ENCODE measurements at places on chromosomes 13 and 19.
A peak's percentile ranks its signal among the peaks of the same experiment; 100 is the strongest.

- no peak for DNase-seq
These were observed 32.9 kb upstream of the SLC7A9 start for GRCh38 chr19:32902448-32902847.

DNA sequence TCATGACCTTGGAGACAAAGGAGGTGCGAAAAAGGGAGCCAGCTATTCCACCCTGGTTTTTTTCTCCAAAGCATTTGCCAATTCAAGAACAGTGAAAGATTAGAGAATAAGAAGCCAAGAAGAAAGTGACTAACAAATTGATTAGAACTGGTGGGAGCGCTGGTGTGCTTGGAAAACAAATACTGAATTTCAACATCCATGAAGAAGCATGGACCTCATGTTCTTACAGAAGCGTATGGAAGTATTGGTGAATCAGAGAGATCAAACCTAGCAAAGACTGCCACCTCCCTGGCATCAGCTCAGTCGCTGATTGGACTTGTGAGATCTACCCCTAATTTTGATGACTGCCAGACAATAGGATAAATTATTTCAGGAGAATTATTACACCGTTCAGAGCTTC is 195.3 kb downstream of the ITGBL1 start:
- no peak for DNase-seq

DNA sequence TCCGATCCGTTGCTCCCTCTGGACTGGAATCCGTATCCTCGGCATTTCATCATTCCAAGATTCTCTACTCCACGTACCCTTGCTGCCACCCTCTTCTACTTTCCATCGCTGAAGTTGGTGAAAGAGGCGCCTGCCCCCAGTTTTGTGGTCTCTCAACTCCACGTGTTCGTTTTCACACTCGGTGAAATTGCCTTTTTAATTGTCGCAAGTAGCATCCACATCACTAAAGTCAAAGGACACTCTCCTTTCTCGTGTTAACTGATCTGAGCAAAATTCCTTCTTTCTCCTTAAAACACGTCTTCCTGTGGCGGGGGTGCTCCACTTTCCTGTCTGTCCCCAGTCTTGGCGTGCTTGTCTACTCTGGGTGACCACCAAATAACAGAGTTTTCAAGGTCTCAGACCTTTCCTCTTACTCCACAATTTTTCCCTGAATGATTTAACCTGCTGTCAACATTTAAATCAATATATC is 1.1 kb upstream of the TMTC4 start:
- no peak for DNase-seq

GRCh38 chr19:34127684-34128189 is 44.6 kb upstream of the LSM14A start:
- DNase-seq, result no peak

DNA sequence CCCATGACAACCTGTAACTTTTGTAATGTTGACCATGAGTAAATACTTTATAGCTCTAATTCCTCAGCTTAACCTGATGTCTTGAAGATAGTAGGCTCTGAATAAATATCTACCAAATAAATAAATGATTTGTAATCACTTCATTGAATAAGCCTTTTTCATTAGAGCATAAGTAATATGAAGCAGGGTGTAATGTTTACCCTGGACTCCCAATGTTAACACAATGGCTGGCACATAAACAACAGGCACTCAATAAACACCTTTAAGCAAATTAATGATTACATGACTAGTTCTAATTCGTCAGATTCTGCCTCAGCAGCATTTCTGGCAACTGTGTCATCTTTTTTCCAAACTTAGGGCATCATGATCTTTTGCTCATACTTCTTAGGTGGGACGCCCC is 396.3 kb downstream of the LIG4 start:
- no peak for DNase-seq

DNA sequence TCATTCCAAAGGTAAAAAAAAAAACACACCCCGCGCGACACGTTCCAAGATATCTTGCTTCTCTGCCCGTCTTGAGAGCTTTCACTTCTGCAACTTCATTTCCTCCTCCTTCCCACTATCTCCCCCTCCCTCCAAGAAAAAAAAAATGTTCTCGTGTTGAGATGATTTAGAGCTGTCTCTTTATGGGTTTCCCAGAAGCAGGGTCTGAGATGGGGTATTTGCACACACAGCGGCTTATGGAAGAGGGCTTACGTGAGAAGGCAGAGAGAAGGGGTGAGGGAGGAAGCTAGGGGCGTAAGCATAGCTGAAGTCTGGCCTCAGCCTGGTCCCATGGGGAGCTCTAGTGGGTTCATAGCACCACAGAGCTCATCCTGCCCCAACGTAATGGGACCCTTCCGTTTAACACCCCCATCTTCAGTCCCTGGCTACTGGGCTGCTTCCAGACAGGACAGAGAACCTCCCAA is 31.3 kb upstream of the USE1 start:
- no peak for DNase-seq

DNA sequence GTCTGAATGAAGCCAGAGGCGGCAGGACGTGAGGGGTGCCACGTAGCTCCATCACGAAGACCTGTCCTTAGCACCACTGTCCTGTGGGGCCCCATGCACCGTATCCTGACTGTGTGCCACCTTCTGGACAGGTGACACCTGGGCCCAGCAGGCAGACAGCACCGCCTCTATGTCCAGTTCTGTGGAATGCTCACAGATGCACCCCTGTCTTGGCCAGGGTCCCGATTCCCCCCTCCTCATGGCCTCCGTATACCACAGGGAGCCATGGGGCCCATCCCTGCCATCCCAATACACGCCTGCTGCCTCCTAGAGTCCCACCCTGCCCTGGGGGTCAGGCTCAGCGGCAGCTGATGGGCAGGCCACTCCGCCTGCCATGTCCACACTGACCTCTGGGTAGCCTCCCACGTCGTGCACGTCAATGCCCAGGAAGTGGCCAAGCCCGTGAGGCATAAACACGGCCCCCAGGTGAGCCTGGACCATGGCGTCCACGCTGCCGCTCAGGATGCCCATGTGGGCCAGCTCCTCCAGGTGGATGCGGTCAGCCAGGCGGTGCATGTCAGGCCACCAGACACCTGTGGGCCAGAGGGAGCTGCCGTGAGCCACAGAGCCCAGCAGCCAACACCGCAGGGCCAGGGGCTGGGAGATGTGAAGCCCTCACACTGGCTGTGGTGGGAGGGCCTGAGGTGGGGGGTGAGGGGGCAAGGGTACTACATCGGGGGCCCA is 17.6 kb downstream of the CEBPG start:
- no peak for DNase-seq

- DNase-seq, result no peak
These were observed 1440.3 kb downstream of the PCDH9 start for GRCh38 chr13:65789815-65790214.

DNA sequence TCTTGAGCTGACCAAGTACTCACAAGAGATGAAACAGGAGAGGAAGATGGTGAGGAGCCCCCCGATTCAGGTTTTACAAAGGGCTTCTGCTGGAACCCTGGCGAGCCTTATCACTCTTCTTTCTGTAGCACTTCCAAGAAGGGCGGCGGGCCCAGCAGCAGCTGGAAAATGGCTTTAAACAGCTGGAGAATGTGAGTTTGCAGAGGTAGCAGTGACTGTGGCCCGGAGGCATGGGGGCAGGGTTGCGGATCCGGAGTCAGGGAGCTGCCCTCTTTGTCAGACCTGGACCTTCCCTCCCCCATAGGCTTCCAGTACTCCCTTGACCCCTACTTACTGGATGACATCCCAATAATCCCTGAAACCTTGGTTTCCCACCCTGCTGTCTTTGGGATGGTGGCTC is 3.6 kb downstream of the TRIP10 start:
- no peak for DNase-seq

- no peak for DNase-seq
These were observed 5.1 kb upstream of the TSHZ3 start for GRCh38 chr19:31354316-31354715.

DNA sequence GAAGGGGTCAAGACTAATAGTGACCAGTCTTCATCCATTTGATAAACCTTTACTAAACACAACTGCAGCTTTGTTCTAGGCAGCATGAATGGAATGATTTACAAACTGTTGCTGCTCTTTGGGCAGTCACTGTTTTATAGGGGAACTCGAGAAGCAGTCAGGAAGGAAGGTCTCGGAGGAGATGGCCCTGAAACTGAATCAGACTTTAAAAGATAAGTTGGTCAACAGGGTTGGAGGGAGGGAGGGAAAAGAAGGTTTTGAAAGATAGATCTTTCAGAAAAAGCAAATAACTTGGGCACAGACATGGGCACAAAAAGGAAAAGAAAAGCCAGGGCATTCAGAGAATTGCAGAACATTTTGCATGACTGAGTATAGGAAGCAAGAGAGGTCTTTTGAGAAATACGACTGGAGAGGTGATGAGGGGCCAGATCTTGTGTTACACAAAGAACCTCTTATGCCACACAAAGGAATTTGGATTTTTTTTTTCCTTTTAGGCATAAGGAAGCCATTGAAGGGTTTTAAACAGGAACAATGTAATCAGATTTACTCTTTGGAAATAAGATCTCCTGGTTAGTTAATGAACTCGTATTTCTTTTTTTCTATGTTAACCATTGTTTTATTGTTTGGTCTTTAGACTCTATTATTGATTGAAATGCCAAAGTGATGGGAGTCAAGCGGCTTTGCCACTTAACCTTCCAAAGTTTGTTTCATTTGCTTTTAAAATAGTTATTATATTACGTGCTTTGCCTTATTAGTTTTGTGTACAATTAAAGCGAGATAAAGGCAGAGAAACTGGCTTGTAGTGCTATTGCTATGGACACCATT is 37.5 kb upstream of the SACS start:
- DNase-seq, result no peak

DNA sequence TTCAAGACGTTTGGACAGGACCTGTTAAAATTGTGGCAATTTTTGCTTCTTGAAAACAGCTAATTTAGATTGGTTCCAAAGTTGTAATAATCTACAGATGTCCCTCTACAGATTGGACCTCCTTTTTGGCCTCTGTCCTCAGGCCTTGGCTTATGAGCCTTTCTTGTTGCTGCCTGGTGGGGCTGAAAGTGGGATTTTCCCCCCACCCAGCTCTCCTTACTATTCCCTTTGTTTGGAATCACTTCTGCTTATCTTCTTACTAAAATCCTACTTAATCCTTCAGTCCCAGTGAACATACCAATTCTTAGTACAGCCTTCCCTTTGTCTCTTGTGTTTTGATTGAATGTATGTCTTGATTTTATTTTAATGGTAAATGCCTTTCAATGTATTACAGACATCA is 63.5 kb upstream of the TEX29 start:
- DNase-seq, result no peak

GRCh38 chr19:41939861-41940730 is 11.8 kb upstream of the ERFL start:
- DNase-seq, result no peak

DNA sequence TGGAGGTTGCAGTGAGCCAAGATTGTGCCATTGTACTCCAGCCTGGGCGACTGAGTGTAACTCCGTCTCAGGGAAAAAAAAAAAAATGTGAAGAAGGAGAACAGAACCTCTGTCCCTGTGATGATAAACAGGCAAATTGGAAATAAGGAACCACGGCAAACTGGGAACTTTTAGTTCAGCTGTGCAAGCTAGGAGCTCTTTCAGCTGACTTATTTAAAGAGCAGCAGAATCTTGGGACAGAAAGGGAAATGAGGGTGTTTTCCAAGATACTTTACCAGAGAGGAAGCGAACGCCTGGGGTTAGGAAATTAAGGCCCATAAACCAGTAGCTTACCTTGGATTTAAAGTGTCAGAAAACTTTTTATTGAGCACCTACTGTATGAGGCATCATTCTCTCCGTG is 3.0 kb upstream of the UPF1 start:
- DNase-seq, result no peak

DNA sequence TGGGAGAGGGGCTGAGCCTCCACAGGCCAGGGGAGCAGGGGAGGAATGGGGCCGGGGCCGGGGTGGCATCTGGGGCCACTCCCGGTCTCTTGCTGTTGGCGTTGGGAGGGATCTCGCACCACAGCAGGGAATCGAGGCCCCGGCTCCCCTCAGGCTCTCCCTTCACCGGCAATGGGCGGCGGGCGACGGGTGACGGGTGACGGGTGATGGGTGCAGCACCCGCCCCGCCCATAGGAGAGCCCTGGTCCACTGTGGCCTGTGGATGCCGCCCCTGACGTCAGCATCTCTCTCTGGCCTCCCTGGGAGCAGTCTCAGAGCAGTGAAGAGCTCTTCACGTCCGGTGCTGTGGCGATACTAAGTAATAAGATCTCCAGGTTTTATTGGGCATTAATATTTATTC is 133.6 kb downstream of the KDM4B start:
- DNase-seq, result no peak

GRCh38 chr13:31908696-31909411 is 122.7 kb upstream of the FRY start:
- DNase-seq, result no peak

- DNase-seq, result no peak
These were observed 589.8 kb downstream of the LMO7 start for GRCh38 chr13:76225815-76226489.

GRCh38 chr19:4206818-4207484 is 22.4 kb upstream of the EBI3 start:
- no peak for DNase-seq

- DNase-seq, result peak; percentile 97
These were observed 25.7 kb downstream of the SH3GL1 start for GRCh38 chr19:4374498-4375163.

DNA sequence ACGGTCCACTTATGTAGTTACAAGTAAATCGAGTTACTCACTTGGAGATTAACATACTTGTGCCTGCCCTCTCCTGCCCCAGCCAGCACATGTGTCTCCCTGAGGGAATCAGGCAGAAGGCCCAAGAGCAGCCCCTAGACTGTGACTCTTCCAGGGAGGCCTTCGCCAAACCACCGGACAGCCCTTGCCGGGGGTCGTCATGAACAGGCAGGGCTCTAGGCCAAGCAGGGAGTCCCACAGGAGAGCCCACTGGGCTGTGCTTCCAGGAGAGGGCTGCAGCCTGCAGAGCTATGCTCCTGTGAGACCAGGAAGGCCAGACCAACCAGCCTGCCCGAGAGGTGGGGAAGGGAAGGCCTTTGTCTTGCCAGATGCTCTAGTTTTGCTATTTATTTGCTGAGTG is 283.3 kb downstream of the FOXO1 start:
- no peak for DNase-seq

GRCh38 chr13:99724633-99725517 is 223.6 kb downstream of the TM9SF2 start:
- DNase-seq, result no peak

Measured in hematopoietic multipotent progenitor cell treated with erythropoietin and hydrocortisone succinate and interleukin-3 and kit ligand, for 17 days (in vitro differentiated cells).